ENCODE measurements at places on chromosomes 12 and 14.

GRCh38 chr12:31989571-31990362, 30.6 kb downstream of the RESF1 start:
- DNase-seq: no peak

DNA sequence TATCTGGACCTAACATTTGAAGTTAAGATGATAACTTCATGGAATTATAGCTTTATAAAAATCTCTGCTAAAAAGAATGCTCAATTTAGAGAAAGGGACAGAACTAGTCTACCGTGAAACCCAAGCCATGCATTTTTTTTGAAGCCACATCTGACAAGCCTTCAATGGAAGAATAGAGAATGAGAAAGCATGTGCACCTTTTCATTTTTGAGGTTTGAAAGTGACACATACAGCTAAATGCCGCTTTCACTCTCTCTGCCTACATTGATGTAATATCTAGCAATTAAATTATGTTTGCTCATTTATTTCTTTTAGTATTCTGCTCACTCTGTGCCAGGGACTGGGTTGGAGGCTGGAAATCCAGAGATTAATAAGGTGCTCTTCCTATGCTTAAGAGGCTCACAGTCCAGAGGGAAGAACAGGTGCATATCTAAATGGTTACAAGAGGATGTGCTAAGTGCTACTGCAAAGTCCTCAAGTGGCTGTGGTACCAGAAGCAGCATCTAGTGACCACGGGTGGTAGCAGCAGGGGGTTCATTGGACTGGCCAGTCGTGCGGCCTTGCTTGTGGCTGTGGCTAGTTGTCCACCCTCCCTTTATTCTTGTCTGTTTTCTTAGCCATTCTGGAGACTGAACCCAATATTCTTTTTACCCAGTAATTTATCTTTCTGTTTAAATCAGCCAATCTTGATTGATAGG, 60.4 kb downstream of the PPP1R36 start:
- no peak for DNase-seq

- no peak for DNase-seq
These were observed 38.4 kb downstream of the ZFHX2 start for GRCh38 chr14:23513005-23513817.

DNA sequence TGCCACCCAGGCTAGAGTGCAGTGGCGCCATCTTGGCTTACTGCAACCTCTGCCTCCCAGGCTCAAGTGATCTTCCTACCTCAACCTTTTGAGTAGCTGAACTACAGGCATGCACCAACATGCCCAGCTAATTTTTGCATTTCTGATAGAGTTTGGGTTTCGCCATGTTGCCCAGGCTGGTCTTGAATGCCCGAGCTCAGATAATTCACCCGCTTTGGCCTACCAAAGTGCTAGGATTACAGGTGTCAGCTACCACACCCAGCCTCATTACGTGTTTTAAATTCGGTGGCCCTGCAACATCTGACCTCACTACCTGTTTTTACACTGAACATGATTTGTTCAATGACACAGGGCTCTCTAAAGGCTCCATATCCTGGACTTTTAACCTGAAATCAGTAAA, 22.9 kb upstream of the RDH16 start:
- DNase-seq: no peak

DNA sequence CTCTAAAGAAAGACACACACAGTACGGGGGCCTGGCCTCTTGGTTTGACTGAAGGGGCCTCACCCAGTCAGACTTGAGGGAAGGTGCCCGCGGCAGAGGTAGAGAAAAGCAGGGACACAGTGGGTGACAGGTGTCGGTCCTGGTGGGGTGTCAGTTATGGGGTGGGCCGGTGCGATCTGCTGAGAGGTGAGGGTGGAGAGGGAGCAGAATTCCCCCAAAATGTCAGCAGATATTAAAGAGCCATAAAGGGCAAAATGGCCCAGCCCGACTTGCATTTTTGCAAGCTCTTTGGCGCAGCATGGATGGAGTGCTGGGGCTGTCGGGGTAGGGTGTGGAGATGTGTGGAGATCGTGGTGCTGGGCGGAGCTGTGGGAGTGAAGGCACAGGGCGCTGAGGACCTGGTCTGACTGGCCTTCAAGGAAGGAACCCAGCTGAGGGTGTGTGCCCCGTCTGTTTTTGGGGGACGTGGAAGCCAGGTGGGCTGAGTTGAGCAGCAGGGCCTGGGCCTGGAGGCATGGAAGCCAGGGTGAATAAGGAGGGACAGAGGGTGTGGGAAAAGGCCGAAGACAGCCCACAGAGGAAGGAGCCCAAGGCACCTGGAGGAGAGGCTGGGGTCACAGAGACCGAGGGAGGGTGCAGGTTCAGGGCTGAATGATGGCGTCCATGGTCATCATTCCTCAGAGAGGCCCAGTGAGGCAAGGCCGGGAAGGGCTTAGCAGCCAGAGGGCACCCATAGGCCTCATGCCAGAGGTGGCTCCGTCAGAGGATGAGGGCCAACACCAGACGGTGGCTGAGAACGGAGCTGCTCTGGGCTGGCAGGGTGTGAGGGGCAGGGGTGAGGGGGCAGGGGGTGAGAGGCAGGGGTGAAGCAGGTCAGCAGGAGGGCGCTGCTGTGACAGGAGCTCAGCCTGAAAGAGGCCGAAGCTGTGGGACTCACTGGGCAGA, 48.2 kb upstream of the DYNC1H1 start:
- no peak for DNase-seq

DNA sequence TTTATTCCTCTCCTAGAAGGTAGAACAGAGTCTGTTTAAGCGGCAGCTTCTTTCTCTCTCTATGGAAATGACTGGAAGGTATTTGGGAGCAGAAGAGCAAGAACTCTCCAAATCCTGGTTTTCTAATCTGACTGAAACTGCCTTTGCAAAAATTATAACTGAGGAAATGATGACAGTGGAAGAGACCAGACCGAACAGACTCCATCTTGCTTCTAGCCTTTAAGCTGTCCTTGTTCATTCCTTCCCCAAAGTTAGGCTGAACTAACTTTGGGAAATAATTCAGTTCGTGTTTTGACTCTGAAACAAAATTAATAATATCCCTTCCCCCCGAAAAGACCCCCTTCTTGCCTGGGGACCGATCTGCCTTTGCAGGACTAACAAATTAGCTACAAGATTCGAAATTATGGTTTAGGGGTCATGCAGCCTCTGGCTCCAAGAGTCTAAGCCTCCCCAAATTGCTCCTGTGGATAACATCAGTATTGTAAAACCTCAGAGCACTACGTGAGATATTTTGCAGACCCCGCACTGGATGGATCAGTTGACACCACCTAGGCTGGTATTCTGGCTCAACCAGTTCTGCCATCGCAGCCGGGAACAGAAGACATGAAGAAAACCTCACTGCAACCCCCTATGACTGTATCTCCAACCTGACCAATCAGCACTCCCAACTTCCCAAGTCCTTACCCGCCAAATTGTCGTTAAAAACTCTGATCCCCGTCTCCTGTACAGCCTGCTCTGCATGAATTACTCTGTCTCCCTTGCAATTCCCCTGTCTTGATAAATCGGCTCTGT, 14.1 kb downstream of the SELPLG start:
- no peak for DNase-seq

DNA sequence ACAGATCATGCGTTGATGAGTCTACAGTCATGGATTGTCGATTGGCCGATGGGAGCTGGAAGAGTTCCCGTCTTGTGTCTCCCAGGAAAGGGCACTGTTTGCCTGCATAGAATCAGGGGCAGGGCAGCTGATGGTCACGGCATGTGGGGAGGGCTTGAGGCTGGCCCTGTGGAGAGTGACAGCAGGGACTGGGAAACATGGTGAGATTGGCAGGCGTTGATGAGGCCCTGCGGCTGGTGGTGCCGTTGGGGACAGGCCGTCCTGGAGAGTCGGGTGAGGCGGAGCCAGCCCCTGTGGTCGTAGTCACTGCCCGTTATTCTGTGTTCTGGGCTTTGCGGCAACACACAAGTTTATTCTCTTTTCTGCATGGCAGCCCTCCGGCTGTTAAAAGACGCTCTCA, 52.9 kb downstream of the TECPR2 start:
- no peak for DNase-seq

DNA sequence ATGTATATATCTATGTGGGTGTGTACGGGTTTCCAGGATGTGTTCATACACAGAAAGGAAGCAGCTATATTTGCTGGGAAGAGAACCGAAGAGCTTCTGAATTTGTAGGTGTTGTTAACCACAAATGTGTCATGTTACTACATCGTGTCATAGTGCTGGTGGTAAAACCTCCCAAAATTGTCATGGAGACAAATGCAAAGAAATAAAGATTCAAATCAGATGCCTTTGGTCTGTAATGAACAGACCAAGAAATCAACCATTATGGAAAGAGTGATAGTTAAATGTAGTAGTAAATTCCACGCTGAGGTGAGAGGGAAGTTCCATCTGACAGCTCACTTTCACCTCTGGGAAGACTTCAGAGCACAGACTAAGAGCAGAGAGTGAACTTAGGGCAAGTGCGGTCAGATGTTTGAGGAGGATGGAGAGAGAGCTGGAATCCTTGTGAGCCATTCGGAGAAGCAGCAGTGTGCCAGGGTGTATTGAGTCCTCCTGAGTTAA, 487.5 kb downstream of the TMEM121 start:
- DNase-seq: no peak

- DNase-seq: no peak
These were observed 393.0 kb downstream of the C12orf75 start for GRCh38 chr12:105723494-105723893.

DNA sequence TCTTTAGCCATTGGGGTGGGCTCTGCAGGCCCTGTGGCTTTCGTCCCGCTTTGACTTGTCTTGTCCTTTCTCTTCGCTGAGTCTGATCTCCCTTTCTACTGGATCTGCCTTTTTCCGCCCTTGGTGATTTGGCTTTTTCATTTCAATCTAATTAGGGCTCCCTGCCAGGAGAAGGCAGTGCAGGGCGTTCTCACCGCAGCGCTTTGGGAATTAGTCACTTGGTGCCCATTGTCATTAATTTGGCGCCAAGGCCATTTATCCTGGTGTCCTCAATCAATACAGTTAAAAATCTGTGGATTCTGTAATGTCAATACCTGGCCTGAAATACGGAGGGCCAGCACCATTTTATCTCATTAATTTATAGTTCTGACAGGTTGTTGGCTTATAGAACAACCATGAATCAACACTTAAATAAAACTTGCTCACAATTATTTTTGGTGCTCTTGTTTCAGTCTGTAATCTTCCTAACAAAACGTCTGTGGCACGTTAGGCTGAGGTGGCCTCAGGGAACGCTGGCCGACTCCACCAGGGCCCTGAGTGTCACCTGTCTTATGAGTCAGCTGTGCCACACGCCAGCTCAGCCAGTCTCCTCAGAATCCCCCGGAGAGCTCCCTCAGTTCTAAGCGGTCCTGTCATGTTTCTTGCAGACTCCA, 115.7 kb downstream of the BEGAIN start:
- no peak for DNase-seq

Measured in CMK (cell line).